ENCODE measurements at places on chromosomes 6 and 20.

DNA sequence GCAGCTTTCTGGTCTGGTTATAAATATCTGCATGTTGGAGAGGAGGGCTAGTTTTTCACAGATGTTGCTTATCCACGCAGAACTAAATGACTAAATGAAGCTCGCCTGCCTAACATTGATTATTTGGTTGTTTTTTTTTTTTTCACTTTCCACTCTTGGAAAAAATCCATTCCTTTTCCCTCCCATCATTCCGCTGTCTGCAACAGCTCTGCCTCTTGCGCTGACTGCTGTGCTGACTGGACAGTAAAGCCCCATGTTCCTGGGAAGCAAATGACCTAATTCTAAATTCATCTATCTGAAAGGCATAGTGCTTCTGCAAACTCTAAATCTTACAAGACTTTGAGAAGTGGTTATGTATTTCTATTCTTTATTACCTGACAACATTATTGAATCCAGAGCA, 255.5 kb upstream of the PLN start:
- no peak for DNase-seq

DNA sequence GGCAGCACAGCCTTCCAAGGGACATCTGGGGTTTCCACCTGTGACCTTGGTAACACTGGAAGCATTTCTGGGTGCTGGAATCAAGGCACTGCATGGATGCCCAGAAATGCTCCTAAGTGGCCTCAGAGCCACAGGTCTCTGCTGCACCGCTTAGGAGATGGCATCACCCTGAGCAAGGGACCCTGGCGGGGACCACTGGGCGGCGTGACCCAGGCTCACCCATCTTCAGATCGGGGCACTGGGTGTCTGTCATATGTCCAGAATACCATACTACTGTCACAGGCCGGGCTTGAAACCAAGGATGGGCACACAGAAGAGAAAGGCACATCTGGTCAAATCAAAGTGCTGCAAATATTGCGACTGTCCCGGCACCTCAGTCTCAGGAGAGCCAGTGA, 45.9 kb downstream of the SSR1 start:
- no peak for DNase-seq

DNA sequence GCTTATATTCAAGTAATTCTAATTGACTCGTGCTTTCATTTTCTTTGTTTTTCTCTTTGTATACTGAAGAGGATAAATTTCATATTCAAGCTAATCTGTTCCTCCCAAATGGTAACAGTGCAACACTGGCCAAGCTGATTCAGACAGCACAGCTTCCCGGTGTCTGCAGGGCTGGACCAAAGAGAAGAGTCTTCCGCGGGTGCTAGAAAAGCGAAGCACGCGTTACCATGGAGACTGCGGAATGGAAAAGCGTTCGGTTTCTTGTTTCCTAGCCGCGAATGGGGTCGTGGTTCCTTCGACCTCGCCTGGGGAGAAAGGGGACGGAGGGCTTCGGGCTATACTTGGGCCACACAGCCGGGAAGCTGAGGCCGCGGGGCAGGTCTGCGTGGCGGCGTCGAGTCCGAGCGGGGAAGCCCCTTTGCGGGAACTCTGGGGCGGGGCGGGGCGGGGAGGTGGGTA, 6.2 kb upstream of the ZNF311 start:
- peak; percentile 55 for DNase-seq

- DNase-seq: peak; percentile 95
These were observed 44.9 kb downstream of the OR2B2 start for GRCh38 chr6:27867051-27867944.

- no peak for DNase-seq
These were observed 13.0 kb upstream of the RCAN2 start for GRCh38 chr6:46504242-46504641.

- peak; percentile 82 for DNase-seq
These were observed 191.6 kb upstream of the SUPT3H start for GRCh38 chr6:45569210-45569945.

DNA sequence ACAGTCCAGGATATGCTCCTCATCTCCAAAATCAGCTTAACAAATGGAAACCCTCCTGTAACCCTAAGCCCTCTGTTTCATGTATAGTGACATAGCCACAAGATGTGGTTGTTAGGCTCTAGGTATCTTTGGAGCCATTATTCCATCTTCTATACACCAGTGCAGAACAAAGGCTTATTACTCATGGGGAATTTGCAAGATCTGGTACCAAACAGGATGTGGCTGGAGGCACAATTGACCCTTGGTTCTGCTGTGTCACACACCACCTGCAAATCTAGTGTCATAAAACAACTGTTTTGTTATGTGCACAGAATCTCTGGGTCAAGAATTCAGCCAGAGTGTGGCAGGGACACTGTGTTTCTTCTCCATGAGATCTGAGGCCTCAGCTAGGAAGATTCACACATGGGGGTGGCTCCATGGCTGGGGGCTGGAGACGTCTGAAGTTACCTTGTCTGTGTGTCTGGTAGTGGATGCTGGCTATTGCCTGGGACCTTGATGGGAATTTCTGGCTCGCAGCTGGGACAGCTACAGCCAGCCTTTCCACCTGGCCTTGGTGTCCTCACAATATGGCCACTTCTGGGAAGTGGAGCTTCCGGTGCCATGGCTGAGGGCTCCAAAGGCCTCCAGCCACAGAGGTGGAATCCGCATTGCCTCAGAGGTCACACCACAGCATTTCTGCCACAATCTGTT, 369.9 kb downstream of the CDH26 start:
- no peak for DNase-seq

DNA sequence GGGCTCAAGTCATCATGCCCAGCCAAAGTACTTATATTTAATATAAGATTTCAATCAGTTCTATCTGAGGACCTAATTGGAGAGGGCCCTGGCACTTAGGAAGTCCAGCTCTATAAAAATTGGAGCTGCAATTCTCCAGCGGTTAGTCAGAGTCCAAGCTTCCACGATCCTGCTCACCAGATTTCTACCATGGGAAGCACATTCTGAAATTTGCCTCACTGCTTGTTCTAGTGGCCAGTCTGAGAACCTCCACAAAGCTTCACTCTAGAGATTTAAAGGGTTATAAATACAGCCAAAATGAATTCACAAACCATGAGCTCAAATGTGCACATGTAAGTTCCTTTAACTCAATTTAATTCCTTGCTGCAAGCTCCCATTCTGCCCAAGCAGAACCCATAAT, 33.5 kb downstream of the PNLDC1 start:
- no peak for DNase-seq

DNA sequence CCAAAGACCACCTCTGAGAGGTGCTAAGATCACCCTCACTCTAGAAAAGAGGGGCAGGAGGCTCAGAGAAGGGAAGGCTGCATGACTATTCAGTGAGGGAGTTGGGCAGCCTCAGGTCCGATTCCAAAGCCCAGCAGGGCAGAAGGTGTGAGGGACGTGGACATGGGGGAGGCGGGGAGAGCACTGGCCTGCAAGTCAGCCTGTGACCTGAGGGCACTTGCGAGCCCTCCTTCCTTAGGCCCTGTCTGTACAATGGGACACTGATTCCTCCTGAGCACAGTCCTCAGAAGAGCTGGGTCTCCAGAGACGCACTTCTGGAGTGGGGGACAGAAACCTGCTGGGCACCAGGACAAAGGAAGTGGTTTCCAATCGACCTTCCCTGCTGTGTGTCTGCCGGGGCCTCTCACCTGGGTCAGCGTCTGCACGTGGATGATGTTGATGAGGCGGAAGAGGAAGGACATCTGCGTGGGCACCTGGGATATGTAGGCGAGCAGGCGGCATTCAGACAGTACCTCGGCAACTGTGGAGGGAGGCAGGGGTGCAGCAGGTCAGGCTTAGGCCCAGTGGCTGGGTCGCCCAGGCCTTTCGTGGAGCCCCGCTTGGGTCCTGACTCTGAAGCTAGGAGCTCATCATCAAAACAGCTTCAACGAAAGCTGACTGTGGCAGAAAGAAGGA, 48.5 kb downstream of the MYH7B start:
- no peak for DNase-seq

DNA sequence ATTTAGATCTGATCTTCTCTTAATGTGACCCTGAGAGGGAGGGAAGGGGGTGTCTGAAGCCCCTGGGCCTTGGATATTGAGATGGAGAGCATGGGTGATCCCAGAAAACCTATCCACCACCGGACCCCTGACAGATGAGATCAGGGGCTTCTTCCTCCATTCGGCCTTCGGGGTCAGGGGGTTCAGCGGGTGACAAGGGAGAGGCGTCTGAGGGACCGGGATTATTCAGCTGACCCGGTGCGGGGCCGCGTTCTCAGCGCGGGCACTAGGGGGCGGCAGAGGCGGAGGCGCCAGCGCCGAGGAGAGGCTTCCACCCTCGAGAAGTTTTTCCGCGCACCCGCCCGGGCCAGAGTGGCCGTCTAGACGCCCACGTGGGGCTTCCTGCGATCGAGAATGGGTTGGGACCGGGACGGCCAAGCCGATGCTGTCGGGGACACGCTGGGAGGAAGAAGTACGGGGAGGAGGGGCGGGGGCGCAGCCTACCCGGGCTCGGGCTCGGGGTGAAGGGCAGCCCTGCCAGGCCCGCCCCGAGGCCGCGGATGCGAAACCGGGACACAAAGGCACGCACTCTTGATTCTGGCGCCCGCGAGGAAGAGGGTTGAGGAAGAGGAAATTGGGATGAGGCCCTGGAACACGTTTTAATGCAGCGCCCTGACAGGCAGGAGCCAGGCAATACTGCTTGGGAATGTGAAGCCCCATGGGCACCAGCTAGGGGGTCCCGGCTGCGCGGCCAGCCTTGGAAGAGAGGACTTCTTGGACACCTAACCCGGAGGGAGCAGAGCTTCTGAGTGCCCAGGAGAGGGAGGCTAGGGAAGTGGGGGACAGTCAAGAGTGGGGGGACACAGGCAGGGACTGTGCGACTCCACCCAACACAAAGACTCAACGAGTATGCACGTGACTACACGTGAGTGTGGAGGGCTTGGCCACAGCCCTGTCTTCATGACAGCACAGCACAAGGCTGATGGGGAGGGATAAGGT, 30.6 kb downstream of the COL11A2 start:
- DNase-seq: peak; percentile 79

GRCh38 chr6:12017876-12018401, 5.8 kb downstream of the HIVEP1 start:
- DNase-seq: no peak
